ENCODE measurements at places on chromosomes 5 and 9.

GRCh38 chr9:132548751-132549640 is 33.4 kb upstream of the BARHL1 start:
- no peak for DNase-seq

DNA sequence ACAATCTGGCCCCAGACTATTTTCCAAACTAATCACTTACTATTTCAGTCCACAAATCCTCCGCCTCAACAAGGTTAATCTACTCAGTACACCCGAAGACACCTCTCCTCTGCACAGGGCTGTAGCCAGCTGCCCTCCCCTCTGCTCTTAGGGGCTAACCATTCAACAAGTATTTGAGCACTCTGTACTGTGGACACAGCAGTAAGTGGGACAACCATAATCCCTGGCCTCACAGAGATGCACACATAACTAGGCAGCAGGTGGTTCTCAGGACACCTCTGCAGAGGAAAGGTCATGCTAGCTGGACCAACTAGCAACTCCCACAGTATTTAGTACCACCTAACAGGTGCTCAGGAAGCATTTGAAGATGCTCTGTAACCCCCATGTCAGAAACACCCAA is 5.5 kb downstream of the CAMSAP1 start:
- DNase-seq = no peak

DNA sequence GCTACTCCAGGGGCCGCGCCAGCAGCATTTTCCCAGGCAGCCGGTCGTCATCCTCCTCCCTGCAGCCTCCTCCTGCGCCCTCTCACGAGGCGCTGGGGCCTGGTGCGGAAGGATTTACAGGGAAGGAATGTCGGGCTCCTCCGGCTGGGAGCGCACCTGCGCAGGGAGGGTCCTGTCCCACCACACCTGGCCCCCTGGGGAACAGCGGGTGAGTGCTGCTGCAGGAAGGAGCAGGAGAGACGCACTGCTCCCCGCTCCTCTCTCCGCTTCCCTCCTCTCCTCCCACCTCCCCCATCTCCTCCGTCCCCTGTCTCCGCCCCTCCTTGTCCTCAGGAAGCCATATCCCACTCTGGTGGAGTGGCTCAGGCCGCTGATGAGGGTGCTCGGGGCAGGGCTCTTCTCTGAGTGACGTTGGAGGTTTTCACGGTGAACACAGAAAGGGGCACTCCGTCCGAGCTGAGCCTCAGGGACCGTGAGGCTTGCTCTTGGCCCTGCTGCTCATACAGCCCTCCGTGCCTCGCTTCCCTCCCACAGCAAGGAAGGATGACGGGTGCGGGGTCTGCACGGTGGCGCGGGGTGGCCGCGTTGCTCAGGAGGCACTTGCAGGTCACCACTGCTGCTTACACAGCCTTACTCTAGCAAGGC is 31.3 kb downstream of the IRX4 start:
- DNase-seq = no peak

DNA sequence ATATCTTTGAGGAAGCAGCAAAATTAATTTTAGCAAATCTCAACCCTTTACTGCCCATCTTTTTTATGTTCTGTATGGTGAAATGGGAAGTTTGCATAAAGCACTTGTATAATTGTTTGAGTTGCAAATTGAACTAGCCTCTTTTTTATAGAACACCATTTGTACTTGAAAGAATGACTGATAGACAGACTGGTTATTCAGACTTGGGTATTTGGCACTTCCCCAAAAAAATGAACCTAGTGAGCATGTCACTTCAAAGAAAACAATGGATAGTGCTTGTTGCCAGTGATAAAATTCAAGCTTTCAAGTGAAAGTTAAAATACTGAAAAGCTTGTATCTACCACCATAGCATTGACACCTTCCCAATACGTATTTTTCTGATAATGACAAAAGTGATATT is 115.8 kb downstream of the ERCC6L2 start:
- no peak for DNase-seq

- DNase-seq = peak; percentile 44
These were observed at the start of gene C1QTNF3 for GRCh38 chr5:34043099-34043876. C1QTNF3 (minus strand) TSS chr5:34043213; CDS start chr5:34043125, 88 bp downstream.

- DNase-seq = no peak
These were observed 388.7 kb upstream of the POU5F2 start for GRCh38 chr5:94130077-94130476.

DNA sequence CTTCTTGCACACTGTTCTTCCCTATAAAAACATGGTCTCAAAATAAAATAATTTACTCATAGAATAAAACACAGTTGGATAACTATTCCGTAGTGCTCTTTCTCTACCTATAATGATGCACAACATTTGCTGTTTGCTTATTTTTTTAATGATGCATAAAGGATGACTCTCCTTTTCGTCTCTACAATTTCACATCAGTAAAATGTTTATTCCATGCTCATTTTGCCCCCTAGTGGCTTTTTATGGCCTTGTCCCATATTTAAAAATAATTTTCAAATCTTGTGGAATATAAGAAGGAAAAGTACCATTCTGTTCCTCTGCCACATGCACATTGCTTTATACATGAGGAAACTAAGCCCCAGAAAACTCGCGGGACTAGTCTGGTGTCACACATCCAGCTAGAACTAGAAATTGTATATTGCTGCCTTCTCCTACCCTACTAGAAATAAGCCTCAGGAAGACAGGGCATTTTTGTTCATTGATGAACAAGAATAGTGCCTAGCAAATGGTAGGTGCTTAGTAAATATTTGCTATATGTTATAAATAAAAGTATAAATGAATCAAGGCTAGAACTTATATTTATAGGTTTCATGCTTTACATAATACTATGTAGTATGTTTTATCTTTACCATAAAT is 12.7 kb downstream of the KCTD16 start:
- DNase-seq = no peak

GRCh38 chr5:150246835-150247234 is 42.7 kb downstream of the CAMK2A start:
- DNase-seq = no peak

DNA sequence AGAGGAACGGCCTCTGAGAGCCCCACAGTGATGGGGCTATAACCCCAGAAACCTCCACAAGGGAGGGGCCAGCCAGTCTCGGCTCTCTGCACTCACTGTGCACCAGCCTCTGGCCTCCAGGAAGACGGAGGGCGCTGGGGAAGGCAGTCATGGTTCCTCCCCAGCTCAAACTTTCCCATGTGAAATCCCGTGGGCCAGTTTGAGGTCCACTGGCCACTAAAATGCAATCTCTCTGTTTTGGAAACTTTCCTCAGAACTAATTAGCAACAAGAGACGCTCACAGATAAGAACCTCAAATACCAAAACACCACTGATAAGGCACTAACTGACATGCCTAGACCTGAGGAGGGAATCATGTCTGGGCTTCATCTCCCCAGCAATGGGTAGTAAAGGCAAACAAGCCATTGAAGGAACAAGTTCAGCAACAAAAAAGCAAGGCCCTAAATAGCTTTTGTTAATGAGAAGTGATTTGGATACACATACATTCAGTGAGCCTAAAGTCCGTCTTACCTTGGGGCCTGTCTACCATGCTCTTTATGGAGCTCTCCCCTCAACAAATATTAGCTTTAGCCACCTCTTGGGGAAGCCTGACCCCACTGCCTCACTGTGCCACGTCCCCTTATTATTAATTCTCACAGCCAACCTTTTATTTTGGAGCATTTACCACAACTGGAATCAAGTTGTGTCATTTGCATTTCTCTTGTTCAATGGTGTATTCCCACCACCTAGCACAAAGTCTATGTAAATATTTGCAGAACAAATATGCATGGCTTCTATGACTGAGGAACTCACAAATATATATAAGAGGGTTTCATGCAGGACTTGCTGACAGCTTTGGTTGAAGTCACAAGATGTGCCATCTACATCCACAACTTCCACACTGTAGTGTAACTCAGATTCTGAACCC is 56.1 kb upstream of the GLRX start:
- DNase-seq = no peak

- DNase-seq = no peak
These were observed 424.8 kb upstream of the SMC2 start for GRCh38 chr9:103669296-103669695.

DNA sequence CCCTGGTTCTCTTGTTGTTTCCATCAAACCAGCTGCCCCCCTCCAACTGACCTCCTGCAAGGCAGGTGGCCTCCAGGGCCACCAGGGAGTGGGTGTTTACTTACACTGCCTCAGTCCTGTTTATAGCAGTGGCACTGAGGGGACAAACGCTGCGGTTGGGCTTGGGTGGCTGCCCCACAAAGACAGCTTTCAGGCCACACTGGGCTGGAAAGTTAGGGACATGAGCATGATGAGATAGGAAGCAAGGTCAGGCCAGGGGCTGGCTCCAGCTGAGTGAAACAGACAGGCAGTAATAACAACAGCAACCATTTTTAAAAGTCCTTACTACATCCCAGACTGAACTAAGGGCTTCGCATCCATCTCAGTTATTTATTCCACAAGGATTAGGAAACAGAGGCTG is 20.6 kb downstream of the BOD1 start:
- DNase-seq = no peak

- DNase-seq = no peak
These were observed 100.1 kb upstream of the LRRTM2 start for GRCh38 chr5:138975098-138975847.

- no peak for DNase-seq
These were observed 11.4 kb downstream of the AIF1L start for GRCh38 chr9:131107760-131108159.

DNA sequence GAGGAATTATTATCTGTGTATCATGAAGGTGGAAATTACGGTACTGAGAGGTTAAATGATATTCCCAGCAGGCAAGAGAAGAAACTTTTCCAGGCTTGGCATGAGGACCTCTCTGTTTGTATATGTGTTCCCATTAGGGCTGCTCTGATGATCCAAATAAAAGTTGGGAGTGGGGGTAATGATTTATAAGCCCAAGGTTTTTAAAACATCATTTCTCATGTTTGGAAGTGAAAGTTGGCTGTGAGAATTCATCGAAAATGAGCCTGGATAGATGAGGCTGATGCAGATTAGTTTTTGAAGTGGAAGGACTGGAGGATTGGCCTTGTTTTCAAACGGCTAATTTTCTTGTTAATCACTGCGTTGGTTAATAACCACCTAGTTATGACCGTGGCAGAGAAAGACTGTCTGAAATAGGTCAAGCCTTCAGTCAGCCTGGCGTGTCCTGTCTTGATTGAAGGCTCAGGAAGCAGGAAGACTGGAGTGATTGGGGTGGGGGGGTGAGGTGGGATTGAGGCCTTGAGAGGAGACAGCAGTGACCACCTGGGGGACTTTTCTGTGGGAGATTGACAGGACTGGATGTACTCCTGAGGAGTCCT is 391.0 kb upstream of the WWC1 start:
- DNase-seq = no peak

- no peak for DNase-seq
These were observed 38.2 kb upstream of the SPATA31E1 start for GRCh38 chr9:87844506-87844905.

DNA sequence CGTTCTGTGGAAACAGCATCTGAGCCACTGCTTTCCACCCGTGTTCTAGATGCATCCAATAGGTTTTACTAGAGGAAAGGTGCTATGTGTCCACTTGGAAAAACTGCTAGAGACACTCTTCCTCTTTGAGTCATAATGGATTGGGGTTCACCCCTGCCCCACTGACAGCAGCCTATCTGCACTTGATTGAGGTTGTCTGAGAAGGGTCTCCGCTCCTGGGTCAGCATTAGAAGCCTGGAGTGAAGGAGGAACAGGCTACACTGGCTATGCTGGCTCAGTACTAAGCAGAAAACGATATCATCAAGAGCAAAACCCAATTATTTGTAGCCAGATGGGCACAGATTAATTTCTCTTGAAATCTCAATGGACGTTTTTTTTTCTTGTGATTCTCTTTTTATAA is 152.6 kb upstream of the IQGAP2 start:
- DNase-seq = no peak

GRCh38 chr5:163612358-163613149 is 107.1 kb downstream of the MAT2B start:
- DNase-seq = no peak

DNA sequence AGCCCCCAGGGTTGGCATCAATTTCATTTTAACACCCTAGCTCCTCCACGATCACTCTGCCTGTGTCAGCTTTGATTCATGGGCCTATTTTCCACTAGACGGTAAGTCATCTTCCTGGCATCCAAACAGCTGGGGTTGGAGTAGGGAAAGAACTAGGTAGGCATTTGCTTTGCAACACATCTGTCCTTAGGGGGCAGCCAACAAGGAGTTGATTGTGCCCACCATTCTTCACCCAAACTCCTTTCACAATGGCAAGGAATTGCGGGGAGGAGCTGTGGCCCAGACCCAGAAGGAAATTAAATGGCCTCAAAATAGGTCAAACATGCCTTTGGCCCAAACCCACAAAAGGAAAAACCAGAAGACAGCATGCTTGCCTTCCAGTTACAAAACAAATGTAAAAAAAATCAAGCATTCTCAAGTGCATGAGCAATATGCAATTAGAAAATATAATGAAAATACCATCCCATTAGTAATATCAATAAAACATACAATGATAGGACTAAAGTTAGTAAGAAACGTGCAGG is 71.8 kb downstream of the NRG2 start:
- no peak for DNase-seq

DNA sequence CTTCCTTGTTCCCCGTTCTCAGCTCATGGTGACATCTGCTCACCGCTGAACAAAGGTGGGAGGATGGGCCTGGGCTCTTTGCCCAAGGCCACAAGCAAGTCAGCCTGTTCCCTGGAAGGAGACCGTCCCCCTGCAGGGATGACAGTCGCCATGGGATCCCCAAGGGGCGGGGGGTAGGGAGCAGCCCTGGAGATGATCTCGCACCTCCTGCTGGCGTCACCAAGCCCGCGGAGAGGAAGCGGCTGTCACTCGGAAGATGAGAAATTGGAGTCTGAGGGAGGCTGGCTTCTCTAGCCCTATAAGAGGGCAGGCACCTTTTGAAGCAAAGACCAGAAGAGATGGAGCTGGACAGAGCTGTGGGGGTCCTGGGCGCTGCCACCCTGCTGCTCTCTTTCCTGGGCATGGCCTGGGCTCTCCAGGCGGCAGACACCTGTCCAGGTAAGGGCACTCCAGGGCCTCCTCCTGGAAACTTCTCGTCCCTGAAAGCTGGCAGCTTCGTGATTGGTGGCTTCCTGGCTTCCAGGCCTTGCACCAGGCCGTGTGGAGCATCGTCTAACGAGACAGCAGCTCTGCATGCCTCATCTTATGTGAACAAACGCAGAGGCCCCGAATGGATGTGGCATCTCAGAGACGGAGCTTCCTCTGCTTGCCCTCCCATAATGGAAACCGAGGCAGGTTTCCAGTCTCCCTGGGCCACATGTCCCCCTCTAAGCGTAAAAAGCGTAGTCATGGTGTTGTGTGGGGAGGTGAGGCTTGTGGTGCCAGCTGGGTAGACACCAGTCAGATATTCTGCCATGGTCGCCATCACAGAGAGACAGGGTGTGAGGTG is at the start of gene FCN2:
Gene FCN2, plus strand, starts transcription at position 327 of the 829 bp plus-strand sequence. Its CDS starts 12 bp downstream, at position 339.
- DNase-seq = no peak

DNA sequence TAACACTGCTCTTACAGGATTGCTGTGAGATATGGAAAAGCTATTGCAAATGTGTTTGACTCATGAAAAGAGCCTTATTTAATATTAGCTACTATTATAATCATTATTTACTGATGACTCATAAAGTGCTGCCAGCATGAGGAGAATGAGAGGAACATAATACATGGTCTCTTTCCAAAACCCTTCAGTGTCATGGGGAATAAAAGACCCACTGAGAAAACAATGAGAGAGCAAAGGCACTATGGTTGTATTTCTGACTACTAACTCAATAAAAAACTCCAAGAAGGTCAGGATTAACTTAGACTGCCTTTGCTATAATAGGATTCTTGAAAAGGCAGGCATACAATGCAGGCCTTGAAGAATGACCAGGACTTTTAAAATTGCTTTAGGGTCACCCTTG is 633.5 kb downstream of the DTWD2 start:
- no peak for DNase-seq

- DNase-seq = no peak
These were observed 49.5 kb upstream of the EGFLAM start for GRCh38 chr5:38208782-38209378.

- no peak for DNase-seq
These were observed 141.7 kb downstream of the NTRK2 start for GRCh38 chr9:84811072-84811750.

All from immature natural killer cell (primary cell).